ENCODE measurements at places on chromosomes 2 and 18. TPM values are rescaled to one million over a fixed set of nuclear protein-coding genes. Genes with fewer than 3 reads are reported as not detected.

The HOXD13 gene
- not detected for total RNA-seq

The CCDC74B gene
- 4.7 TPM for total RNA-seq

The MAT2A gene
- total RNA-seq = 66.9 TPM

The OSBPL1A gene
- 33.9 TPM for total RNA-seq

The KCNG2 gene
- not detected for total RNA-seq

The TUBB8B gene
- not detected for total RNA-seq

The MC4R gene
- total RNA-seq = not detected

The BOLL gene
- total RNA-seq = not detected

The ADGRF3 gene
- 0.54 TPM for total RNA-seq

The FAM228A gene
- total RNA-seq = 1.6 TPM

The CTLA4 gene
- not detected for total RNA-seq

The FBXO15 gene
- 0.39 TPM for total RNA-seq

The ZNF385B gene
- total RNA-seq = 2.6 TPM

The KATNAL2 gene
- total RNA-seq = 2.3 TPM

Measured in placental epithelial cell (primary cell).